Non-pigmented ciliary epithelial cell (primary cell): ENCODE measurements at places on chromosomes 7 and 10.

DNA sequence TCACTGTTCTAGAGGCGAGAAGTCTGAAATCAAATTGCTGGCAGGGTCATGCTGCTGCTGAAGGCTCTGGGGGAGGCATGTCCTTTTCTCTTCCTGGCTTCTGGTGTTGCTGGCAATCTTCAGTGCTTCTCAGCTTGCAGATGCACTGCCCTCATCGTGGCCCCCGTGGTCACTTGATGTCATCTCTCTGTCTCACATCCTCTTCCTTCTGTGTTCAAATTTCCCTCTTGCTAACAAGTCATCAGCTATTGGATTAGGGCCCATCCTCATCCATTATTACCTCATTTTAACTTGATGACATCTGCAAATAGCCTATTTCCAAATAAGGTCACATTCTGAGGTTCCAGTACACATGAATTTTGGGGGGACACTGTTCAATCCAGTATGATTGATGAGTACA, 36.6 kb upstream of the SRGN start:
- no peak for DNase-seq

GRCh38 chr7:134367956-134368749, 51.4 kb upstream of the SLC35B4 start:
- no peak for DNase-seq

DNA sequence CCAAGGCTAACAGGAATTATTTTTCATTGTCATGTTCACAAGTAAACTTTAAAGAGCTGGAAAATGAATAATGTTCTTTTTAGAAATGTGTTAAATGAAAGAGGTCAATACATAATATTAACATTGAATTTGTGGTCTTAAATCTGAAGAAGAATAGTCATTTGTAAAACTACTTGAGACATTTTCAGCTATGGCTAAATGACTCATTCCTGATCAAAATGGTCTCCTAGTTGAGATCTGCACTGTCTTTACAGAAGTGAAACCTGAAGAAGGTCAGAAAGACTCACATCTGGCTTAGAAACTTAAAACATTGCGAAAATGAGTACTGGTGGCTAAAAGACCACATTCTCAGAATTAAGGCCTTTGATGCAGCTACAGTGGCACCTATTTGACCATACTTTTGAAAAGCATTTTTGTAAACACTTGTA, 5.9 kb downstream of the PIK3CG start:
- DNase-seq, result no peak

GRCh38 chr10:58992830-58993460, 183.5 kb upstream of the PHYHIPL start:
- DNase-seq, result no peak

- DNase-seq, result no peak
Measured at GRCh38 chr7:54109501-54109900, 432.7 kb upstream of the VSTM2A start.

- DNase-seq, result no peak
Measured at GRCh38 chr7:16204953-16205352, 216.4 kb downstream of the CRPPA start.

GRCh38 chr7:20236790-20237189, 19.6 kb upstream of the MACC1 start:
- DNase-seq, result no peak

- no peak for DNase-seq
Measured at GRCh38 chr10:95377950-95378349, 87.1 kb upstream of the PDLIM1 start.

- no peak for DNase-seq
Measured at GRCh38 chr7:2040201-2040892, 192.4 kb downstream of the MAD1L1 start.

GRCh38 chr10:30062090-30062489, 2.7 kb upstream of the JCAD start:
- DNase-seq, result peak; percentile 85

DNA sequence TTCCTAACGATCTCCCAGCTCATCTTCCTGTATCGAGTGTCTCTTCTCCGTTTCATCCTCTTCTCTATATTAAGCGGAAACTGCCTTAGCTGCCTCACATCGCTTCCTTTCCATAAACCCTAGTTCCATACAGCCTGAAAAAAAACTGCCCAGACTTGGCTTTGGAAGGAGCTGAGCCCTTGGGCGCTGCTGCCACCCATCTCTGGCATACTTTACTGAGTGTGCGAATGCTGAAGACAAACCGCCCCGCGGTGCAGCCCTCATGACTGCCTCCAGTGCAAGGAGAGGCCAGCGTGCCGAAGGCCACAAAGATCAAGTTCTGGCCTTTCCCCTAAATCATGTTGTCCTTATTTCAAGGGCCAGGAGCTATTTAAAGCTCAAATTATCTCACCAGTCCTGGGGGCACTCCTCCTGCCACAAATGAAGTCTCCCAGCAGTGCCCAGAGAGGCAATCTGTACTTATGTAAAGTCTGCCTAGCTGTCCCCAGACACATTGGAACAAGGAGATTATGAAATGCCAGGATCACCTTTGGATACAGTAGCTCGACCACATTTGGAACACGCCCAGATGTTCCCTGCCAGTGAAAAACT, 25.2 kb downstream of the YWHAG start:
- DNase-seq, result no peak

DNA sequence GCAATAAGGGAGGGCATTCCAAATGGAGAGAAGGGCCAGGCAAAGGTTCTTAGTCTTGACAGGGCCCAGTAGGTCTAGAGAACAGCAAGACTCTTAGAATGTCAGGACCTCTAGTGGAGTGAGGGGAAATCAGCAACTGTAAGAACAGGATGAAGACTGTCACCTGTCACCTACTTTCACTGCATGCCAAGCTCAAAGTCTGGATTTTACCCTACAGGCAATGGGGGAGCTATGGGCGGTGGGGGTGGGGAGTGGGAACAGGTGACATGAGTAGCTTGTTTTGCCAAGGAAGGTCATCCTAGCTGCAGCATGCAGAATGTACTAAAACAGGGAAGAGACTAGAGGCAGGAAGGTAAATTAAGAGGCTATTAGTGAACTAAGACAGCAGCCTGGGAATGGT, 18.3 kb downstream of the GOT1 start:
- DNase-seq, result no peak

- DNase-seq, result no peak
Measured at GRCh38 chr10:53256623-53257022, 484.0 kb upstream of the MBL2 start.

GRCh38 chr7:81478664-81479063, 291.2 kb downstream of the HGF start:
- no peak for DNase-seq

DNA sequence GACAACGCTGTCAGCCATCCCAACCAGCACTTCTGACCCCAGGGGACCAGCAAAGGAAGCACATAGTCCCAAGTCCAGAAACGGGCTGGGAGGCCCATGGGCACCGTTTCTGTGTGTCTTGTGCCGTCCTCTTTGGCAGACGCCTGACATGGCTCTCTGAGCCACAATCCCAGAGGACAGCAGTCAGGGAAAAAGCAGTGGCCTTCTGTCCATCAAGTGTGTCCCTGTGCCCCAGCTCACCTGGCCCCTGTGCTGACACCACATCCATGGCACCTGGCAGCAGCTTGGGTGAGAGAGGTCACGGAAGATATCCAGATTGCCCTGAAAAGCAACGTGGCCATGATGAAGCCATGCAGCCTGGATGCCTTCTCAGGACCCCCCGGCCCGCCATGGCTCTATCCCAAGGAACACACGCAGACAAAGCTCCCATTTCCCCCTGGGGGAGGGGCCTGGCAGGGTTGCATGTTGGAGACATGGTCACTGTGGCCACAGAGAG, 38.1 kb upstream of the ANTXRL start:
- no peak for DNase-seq

DNA sequence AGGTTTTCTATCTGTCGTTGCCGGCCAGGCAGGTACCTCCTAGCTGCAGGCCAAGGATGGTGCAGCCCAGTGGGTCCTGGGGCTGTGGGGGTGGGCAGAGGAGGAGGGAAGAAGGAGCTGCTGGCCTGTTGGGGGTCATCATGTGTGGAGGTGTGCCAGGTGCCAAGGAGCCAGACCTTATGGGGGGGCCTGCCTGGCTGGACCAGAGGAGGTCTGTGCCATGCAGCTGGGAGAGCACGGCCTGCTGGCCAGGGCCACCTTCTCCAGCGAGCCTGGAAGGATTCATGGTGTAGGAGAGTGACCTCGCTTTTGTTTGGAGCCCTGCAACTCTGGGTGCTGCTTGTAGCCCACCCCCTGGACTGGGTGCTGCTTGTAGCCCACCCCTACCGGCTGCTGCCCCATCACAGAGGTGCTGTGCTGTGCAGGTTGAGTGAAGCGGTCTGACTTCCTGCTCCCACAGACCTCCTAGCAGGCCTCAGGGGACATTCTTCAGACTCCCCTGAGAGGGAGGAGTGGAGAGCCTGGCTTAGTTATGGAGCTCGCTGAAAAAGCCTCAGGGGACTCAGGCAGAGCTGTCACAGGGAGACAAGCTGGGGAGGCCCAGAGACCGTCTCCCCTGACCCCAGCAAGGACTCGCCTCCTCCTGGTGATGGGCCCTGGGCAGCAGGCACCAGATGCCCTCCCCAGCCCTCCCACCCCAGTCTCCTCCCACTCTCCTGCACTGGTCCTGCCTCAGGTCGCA, 67.7 kb upstream of the AQP1 start:
- no peak for DNase-seq

- peak; percentile 8 for DNase-seq
Measured at GRCh38 chr7:115910541-115911164, 119.9 kb downstream of the TFEC start.

GRCh38 chr7:87574630-87575029, 26.1 kb downstream of the ABCB1 start:
- DNase-seq, result peak; percentile 60

DNA sequence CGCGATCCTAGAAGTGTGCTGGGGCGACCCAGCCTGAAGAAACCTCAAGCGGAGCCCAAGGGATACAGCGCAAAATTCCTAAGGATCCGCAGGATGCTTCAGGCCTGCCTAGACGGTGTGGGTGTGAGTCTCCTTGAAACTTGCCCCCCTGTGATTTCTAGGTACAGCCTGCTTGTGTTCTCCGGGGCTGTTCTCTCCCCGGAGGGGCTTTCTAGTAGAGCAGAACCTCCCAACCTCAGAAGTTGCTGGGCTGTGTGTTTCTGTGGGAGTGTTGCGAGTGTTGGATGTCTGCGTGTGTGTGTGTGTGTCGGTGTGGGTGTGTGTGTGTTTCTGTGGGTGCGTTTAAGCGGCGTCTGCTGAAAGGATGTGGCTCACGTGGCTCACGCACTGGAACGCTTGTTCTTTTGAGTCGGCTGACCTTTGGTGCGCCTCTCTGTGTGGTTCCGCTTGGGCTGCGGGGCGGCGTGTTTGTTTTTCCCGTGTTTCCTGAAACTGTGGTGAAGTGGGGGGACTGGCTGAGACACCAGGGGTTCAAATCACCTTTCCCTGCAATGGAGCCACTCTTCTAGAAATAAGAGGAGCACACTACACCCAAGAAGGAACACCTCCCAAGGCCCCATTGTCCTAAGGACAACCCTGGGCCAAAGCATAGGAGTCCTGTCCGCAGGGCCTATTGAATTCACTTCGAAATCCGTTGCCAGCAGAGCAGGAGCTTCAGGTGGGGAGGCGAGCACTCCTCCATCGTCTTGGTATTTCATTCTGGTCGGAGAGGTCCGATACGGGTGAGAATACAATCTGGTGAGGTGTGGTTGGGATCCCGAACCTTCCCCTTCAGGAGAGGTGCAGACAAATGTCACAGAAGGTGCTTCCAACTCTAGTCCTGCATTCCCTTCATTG, 25.1 kb upstream of the ZNF273 start:
- no peak for DNase-seq

GRCh38 chr7:84847790-84848189, 339.1 kb downstream of the SEMA3D start:
- no peak for DNase-seq

DNA sequence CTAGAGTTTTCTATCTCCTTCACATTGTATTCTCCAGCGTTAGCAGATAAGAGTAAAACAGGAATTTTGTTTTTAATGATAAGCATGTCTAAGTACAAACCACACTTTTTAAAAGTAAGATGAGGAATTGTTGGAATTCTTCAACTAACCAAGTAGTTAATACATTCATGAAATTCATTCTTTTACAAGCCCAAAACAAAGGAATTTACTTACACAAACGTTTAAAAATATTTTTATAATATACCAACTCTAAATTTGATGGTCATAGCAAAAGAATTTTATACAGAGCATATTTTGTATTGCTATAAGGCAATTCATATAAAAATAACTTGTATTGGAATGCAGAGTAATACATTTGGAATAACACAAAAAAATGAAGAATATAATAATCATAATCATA, 51.3 kb downstream of the TWIST1 start:
- no peak for DNase-seq

- DNase-seq, result no peak
Measured at GRCh38 chr7:15086131-15086611, 183.6 kb upstream of the DGKB start.

DNA sequence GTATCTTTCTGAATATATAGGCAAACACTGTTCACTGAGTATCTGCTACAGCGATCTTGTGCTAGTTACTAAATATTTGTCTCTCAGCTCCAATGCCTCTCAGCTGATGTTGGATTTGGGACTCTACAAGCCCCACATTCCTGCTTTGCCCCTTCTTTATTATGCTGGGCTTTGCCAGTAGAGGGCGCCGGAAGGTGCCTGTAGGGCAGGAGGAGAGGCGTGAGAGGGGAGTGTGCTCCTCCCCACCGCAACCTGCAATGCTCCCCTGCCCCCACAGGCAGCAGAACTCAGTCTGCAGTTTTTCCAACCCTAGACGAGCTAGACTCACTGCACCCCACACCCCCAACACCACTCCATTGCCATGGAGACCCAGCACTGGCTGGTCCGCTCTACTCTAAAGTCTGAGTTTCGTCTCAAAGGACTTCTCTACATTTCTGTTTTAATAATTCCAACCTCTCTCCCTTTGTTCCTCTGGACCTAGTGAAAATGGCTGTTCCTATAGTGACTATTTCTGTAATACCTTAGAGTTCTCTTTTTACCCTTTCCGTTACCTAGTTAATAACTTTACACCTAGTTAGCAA, 337.6 kb downstream of the CCSER2 start:
- no peak for DNase-seq

DNA sequence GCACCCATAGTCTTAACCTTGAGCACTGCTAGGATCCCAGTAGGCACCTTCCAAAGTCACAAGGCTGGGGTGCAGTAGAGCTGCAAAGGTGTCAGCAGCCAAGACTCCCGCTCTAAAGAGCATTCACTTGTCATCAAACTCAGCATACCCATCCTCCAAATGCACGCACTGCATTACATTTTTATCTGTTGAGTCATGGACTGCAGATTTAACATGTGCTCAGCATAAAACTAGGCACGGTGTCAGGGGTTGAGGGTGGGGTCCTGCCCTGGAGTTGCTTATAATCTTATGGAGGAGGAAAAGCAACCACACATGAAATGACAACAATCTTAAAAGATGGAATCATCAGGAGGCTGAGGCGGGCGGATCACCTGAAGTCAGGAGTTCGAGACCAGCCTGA, 102.6 kb downstream of the PARP12 start:
- DNase-seq, result no peak
